Posterior vena cava (tissue), 2 donors: ENCODE measurements at places on chromosomes 12 and 14.

DNA sequence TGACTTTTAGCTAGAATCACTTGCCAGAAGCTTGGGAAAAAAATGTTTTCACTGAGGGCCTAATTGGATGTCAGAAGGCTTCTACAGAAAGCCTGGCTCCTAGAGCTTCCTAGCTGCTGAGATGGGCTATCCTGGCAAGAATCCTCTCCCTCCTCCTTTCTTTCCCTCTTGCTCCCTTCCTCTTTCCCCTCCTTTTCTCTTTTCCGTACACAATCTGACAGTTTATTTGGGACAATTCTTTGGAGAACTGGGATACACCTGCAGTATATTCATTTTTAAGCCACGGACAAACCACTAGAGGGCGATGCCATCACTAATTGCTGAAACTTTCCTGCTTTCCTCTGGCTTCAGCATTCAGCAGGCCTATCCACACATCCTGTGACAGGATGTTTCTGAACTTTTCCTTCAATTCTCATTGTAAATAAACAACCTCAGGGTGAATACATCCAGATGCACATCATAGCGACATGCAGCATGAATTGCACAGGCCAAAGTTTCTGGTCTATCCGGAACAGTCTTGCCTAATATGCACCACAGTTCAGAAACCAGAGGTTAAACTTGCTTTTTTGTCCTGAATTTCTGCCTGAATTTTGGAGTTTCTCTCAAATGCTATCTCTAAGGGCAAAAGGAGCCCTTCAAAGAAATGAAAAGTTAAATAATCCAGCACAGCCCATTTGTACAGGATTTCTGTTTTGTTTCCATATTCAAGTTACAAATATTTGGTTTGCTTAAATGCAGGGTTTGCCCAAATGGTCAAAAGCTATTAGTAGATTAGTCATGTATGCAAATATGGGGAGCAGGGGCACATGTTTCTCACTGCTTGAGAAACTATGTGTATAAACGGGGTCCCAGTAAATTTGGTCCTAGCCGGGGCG is 142.8 kb downstream of the PAWR start:
- no peak for DNase-seq

- DNase-seq, result peak; percentile 88
These were observed 332.5 kb downstream of the MED13L start for GRCh38 chr12:115944837-115945490.

GRCh38 chr12:51218607-51219161 is 822 bp upstream of the POU6F1 start:
- peak; percentile 72 for DNase-seq

GRCh38 chr12:25146686-25147085 is 48.3 kb downstream of the DNAI7 start:
- no peak for DNase-seq

- DNase-seq, result no peak
These were observed 338.7 kb downstream of the SLC16A7 start for GRCh38 chr12:59934486-59934885.

GRCh38 chr14:64293976-64294671 is at the start of gene ESR2:
TSS of gene ESR2 (minus strand) at chr14:64294371. CDS start at chr14:64282985, 11,386 bp downstream.
- no peak for DNase-seq

GRCh38 chr12:11158885-11159444 is 12.0 kb upstream of the SMIM10L1 start:
- DNase-seq, result no peak

DNA sequence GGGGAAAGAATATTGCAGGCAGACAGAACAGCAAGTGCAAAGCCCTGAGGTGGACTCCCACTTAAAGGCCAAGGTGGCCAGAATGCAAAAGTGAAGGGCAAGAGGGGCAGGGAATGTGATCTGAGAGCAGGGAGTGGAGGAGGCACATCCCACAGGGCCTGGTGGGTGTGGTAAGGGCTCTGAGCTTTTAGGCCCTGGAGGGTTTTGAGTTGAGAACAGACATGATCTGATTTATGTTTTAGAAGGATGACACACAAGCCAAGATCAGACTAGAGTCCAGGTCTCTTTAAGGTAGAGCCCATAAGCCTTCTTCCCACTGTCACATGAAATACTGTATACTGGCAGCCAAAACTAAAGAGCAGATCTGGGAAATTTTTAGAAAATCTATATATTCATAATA is 162.5 kb downstream of the SLC38A4 start:
- DNase-seq, result no peak

DNA sequence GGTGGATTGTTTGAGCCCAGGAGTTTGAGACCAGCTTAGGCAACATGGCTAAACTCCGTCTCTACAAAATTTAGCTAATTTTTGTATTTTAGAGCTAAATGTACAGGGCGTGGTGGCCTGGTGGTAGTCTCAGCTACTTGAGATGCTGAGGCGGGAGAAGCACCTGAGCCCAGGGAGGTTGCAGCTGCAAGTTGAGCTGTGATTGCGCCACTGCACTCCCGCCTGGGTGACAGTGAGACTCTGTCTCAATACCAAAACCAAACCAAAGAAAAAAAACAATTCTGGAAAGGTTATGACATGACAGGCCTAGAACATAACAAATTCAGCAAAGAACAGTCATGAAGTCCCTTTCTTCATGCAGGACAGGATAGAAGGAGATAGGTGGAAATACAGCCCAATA is 25.7 kb downstream of the WDR89 start:
- DNase-seq, result no peak

- no peak for DNase-seq
These were observed 55.5 kb upstream of the DYRK2 start for GRCh38 chr12:67593041-67593440.

DNA sequence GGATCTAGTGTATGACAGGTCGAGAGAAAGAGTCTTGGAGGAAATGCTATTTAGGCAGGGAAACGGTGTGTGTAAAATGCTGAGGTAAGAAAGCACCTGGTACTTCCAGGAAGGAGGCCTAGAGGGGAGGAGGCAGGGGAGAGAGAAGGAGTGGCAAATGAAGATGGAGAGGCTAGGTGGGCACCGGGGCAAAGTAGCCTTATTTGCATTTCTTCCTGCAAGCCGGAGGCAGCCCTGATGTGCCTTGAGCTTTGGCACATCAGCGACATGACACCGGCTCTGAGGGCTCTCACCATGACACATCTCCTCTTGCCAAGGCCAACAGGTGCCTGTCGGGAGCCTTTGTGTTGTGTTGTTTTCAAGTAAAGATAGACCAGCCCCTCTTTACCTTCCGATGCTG is 61.6 kb downstream of the CPM start:
- no peak for DNase-seq

GRCh38 chr12:13268581-13268980 is 72.1 kb downstream of the EMP1 start:
- no peak for DNase-seq

DNA sequence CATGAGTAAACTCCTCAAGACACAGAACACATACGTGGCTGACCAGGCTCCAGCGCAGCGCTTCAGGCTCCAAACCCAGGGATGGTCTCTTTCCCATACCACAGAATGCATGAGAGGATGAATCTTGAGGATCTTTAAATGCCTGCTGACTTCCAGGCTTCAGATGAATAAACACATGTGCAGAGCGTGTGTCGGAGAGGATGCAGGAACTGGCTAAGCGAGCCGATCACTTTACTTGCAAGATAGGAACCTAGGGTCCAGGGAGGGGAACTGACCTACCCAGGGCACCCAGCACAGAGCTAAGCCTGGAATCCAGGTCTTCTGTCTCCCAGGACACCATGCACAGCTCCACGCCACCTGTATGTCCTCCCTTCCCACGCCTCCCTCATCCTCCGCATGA is 209.8 kb downstream of the BCL11B start:
- no peak for DNase-seq

DNA sequence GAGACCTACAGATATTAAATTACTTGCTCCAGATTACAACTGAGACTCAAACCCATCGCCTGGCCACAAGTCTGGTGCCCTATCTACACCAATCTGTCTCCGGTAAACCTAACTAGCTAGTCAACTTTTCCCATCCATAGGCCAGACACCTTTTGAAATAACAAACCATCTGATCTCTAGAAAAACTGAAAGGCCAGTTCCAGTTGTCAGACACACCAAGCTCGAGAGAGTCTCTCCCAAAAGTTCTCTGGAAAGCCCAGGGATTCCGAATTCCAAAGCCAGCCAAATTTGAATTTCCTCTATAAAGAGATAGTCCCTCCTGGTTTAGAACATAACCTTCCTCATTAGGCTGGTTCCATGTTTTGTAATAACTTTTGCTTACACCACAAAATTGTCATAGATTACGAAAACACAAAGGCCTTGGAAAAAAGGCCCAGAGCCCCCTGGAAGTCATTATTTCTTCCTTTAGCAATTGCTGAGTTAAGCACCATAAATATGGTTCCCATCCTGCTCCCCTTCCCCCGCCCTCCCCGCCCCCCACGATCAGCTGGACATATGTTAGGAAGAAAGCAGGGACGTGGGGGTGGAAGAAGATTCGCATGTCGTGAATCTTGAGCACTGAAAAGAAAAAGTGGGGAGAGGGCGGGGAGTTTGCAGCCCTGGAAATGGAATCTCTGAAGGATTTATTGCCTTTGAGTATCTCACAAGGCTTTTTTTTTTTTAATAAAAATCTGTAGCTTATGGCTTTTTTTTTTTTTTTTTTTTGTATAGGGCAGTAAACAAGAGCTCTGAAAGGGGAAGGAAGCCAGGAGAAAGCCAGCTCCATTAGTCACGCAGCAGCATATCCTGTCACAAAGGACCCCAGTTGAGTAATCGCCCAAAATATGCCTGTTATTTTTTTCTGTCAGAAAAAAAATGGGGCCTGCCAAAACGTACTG is 110.4 kb downstream of the ZFP36L1 start:
- DNase-seq, result peak; percentile 77

GRCh38 chr14:105366386-105367074 is 31.8 kb upstream of the TEX22 start:
- no peak for DNase-seq

DNA sequence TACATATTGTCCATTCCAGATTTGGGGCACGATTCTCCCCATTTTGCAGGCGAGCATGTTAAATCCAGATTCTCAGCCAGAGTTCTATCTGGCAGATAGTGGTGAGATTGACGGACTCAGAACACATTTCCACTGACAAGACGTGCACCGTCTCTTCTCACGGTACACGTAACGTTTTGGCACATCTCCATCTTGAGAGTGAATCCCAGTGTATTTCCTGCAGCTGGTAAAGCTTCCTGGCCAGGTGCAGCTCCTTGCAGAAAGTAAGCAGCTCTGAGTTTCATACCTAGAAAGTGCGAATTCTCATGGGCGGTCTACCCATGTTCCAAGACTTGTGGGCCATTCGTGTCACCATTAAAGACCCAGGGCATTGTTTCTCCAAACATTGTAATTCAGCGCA is 102.6 kb downstream of the TSPAN9 start:
- no peak for DNase-seq

- DNase-seq, result no peak
These were observed 55.6 kb upstream of the CISTR start for GRCh38 chr12:53807322-53807860.

DNA sequence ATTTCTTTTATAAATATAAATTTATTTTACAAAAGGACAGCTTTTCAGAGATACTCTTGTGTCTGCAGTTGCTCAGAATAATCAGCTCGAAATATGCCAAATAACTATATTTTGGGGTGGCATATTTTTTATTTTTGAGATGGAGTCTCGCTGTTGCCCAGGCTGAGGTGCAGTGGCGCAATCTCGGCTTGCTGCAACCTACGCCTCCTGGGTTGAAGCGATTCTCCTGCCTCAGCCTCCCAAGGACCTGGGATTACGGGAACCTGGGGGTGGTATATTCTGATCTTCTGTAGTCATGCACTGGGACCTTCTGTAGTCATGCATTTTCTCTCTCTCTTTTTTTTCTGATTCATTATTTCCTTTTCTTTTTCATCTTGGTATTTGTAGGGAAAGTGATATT is 135.0 kb upstream of the AMIGO2 start:
- no peak for DNase-seq

DNA sequence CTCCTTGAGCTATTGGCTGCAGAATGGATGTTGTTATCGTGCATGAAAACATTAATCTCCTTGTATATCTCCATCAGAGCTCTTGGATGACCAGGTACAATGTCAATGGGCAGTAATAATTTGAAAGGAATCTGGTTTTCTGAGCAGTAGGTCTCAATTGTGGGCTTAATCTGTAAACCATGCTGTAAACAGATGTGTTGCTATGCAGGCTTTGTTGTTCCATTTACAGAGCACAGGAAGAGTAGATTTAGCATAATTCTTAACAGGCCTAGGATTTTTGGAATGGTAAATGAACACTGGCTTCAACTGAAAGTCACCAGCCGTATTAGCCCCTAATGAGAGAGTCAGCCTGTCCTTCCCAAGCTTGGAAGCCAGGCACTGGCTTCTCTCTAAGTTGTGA is 50.4 kb downstream of the ATG14 start:
- no peak for DNase-seq

- no peak for DNase-seq
These were observed 62.5 kb upstream of the PYGL start for GRCh38 chr14:51006781-51007211.

DNA sequence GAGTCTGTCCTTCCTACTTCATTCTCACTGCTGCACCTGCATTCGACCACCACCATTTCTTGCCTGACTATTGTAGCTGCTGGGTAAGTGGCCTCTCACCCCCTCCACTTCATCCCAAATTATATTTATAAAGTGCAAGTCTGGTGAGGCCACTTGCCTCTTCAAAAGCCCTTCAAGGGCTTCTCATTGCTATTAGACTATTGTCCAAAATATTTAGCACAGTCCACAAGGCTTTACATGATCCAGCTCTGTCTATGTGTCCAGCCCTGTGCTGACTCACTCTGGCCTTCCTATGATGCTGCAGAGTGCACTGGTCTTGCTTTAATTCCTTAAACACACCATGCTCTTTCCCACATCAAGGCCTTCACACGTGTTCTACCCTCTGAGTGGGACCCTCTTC is 46.0 kb downstream of the PAH start:
- DNase-seq, result no peak

- DNase-seq, result no peak
These were observed 103.4 kb downstream of the EFCAB11 start for GRCh38 chr14:89851106-89851505.

DNA sequence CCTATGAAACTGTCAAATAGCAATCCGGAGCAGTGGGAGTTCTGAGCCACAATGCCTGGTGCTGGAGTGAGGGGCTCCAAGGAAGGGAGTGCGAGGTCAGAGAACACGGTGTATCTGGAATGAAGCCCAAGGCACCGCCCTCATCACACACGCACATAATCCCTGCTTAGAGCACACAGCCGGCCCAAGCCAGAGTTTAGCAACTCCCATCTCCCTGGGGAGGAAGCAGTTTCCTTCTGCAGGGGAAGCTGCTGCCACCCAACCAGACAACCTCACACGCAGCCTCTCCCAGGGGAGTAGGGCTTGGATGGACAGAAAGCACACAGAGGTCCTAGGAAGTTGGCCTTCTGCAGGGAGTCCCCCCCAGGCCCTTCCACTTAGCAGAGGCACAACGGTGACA is 31.3 kb downstream of the ACTN1 start:
- peak; percentile 90 for DNase-seq
